Stimulated activated CD4-positive, alpha-beta T cell treated with anti-CD3 and anti-CD28 coated beads, Interleukin-4, amount 100 ng/mL, for 24 hours (primary cell): ENCODE measurements at places on chromosomes 3 and 15.

DNA sequence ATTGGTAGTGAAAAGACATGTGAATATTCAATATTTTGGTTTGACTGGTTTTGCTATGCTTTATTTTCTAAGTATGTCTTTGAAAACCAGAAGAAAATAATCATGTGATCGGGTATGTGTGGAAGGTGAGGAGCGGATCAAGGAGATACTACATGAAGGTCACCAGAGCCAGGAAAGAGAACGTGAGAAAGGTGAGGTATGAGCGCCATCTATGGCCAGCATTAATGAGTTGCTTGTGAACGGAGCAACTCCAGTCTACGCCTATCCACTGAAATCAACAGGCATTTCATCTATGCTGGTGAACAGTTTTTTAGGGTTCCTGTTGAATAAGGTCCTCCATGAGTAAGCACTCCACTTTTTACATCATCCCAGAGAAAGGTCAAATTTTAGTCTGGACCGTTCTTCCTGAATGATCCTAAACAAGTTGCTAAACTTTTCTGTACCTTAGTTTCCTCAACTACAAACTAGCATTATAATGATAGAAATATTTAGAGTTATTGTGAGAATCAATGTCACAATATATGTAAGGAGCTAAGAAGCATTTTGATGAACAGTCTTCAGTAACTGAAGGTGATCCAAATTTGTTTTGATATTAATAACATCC is 1435.2 kb upstream of the CADM2 start:
- no peak for DNase-seq

DNA sequence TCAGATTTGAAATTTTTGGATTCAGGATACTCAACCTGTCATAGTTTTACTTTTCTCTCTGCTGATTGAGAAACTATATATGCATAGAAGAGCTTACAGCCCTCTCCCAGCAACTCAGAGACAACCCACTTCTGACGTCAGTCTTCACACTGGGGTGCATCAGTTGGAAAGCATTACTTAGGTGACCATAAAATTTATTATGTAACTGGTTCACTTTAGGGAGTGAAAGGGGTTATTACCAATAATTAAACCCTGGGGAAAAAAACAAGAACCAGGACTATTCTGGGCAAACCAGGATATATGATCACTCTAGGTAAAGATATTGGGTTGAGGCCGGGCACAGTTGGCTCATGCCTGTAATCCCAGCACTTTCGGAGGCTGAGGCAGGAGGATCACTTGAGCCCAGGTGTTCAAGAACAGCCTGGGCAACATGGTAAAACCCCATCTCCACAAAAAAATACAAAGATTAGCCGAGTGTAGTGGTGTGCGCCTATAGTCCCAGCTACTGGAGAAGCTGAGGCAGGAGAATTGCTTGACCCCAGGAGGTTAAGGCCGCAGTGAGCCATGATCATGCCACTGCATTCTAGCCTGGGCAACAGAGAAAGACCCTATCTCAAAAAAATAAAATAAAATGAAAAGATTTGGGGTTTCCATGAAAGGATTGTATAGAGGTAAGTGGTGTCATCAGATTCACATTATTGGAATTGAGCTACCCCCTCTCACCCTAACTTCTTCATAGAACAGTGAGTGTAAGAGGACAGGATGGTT is 27.1 kb downstream of the HES1 start:
- no peak for DNase-seq

GRCh38 chr15:42050484-42051255 is 29.8 kb upstream of the PLA2G4E start:
- DNase-seq = no peak

DNA sequence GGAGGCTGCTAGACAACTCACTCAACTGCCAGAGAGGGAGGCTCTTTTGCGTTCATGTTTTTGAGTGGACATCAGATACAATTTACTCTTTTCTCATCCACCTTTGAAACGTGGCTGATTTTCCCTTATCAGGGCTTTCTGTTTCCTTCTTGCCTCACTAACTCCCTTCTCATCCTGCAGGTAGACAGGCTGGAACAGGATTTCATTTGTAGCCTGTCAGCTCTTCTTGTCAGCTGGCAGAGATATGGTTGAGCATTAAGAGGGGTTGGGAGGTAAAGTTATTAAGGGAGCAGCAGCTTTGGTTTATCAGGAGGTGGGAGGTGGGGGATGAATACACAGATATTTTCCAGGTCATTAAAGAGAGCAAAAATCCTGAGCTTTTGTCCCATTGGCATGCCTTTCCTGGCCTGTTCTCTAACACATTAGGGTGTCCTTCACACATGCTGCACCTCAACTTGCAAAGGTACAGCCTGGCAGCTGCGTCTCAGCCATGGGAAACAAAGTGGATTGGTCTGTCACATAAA is 73.5 kb downstream of the PPM1L start:
- DNase-seq = no peak

DNA sequence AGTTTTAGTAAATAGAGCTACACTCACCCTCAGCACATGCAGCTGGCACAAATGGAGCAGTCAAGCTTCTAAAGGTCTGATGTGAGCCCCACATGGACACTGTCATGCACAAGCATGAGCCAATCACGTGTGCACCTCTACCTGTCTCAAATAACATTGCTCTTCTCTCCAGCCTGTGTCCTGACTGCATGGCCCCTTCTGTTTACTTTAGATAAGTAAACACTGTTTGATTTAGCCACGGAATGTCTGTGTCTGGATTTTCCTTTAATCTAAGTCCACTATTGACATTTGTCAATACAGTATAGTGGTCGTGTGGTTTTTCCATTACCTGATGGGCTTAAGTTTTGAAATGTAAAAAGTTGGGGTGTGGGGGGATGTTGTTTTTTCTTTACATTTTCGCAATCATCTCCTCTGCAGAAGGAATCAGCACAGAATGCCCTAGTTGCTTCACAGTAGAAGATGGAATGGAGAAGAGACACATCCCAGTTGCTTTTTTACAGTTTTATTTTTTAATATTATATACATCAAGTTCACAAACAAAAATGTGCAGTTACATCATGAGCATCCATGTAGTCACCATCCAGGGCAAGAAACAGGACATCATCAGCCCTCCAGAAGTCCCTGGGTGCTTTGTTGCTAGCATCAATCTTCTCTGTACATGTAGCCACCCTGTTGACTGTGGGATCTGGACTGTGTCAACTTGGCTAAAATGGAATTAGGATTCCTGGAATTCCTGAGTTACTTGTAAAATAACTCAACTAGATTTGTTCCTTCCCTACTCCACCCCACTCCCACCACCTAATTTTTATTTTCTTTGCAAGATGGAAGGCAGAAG is 146.1 kb downstream of the UACA start:
- DNase-seq = no peak

DNA sequence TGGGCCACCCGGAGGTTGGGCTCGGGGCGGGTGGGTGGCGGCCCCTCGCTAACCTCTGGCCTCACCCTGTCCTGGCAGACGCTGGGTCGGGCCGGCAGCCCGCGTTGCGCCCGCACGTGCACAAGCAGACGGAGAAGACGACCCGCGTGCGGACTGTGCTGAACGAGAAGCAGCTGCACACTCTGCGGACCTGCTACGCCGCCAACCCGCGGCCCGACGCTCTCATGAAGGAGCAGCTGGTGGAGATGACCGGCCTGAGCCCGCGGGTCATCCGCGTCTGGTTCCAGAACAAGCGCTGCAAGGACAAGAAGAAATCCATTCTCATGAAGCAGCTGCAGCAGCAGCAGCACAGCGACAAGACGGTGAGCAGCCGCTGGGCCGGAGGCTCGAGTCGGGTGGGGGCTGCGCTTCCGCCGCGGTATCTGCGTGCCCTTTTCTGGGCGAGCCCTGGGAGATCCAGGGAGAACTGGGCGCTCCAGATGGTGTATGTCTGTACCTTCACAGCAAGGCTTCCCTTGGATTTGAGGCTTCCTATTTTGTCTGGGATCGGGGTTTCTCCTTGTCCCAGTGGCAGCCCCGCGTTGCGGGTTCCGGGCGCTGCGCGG is 3.7 kb downstream of the ISL2 start:
- no peak for DNase-seq
